HFF-Myc (cell line): ENCODE measurements at places on chromosomes 1 and 21.

- no peak for DNase-seq
Measured at GRCh38 chr1:208985231-208985630, 598.3 kb upstream of the CAMK1G start.

DNA sequence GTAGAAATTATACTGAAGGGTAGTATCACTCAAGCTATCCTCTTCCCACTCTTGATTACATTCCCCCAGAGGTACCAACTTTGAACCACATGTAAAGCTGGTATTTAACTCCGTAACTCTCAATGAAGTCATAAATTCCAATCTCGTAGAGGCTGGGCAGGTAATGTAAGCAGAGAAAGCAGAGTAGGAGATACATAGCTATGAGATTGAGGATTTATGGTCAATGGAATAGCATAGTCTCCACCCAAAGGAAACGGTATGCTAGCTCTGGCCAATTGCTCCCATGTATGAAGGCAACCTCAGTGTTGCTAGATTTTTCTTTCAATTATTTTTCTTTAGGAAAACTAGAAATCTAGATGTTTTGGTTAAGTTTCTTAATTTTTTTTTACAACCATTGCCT lies 163.1 kb upstream of the NRIP1 start:
- DNase-seq, result no peak

DNA sequence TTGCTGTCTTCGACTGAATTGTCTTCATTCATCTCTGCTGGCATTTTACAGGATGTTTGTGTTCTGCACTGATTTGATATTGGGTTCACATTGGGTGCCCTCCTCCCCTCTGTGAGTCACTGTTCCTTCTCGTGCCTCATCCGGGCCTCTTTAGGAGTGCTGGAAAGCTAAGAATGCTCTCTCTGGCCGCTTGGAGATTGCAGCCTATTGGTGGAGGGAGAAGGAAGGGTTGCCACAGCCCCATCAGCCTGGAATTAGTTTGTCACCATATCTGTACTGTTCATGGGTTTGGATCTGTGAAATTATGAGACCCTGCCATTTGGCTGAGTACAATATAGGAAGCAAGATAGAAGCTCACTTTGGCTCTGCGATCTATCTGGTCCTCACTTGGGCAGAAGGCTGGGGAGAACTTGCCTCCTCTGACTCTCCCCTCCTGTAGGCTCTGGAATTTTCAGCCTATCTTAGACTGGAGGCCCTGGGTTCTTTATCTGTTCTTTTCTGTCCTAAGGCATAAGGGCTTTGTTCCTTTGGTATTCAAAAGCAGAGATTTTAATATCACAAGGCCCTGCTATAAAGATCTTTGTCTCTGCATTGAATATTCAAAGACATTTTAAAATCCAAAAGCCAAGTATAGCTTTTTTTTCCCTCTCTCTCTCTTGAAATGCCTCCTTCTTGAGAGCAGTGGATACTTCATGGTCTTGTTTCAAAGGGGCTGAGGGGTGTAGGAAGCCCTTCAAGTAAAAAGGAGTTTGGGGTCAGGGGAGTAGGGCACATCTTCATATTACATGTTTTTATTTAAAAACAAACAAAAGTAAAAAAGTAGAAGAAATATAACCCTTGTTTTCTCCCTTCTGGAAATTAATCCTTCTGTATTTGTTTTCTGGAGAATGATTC lies 347.9 kb downstream of the ZP4 start:
- no peak for DNase-seq

- no peak for DNase-seq
Measured at GRCh38 chr1:75559800-75560199, 51.1 kb downstream of the SLC44A5 start.

GRCh38 chr21:43810505-43811261 lies 21.3 kb downstream of the RRP1 start:
- DNase-seq, result peak; percentile 21

GRCh38 chr1:241939798-241940197 lies 17.8 kb upstream of the BECN2 start:
- no peak for DNase-seq

DNA sequence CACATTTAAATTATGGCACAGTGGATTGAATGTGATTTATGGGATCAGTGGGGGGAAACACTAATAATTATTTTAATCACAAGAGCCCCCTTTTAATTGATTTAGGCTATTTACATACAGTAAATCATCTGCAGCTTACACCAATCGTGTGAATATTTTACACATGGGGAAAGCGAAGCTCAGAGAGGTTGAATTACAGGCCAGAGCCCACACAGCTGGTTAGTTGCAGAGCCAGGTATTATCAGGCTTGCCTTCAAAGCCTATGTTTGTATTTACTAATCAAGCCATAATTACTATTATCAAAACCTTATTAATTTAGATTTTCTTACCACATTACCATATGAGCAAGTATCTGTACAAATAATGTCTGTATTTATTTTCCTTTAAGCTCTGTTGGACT lies 749 bp downstream of the SDCCAG8 start:
- no peak for DNase-seq

DNA sequence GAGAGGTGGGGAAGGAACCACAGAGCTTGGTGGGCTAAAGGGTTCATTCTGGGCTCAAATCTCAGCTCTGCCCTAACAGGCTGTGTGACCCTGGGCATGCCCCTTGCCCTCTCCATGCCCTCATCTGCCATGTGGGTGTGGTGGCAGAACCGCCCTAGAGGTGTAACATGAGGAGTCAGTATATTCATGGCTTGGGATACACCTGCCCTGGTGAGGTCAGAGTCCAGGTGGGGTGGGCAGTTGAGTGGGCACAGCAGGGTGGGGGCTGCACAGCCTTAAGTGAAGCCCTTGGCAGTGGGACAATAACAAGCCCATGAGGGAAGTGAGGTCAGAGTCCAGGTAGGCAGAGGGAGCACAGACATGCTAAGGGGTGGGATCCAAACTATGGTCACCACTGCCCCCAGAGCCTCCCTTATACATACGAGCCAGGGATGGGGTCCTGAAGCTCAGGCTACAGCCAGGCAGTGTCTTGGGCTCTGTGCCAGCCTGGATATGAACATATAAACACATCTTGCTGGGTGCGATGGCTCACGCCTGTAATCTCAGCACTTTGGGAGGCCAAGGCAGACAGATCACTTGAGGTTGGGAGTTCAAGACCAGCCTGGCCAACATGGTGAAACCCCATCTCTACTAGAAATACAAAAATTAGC lies 59.0 kb upstream of the EFHD2 start:
- no peak for DNase-seq

GRCh38 chr1:206628916-206629315 lies 6.4 kb upstream of the DYRK3 start:
- DNase-seq, result no peak

DNA sequence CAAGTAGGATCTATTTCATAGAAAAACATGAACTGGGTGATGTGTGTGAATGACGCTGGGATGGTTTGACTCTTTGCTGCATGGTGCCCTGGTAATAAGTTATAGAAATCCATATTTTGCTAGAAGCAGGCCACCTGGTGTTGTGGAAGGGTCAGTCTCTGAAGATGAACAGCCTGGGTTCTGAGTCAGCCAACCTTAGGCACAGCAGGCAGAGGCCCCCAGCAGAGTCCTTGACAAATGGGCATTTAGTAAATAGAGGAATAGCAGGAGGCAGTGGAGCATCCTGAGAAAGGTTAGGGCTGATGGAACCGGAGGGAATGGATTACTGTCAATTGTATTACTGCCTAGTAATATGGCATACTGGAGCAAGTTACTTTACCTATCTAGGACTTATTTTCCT lies 20.9 kb downstream of the FGGY start:
- no peak for DNase-seq

DNA sequence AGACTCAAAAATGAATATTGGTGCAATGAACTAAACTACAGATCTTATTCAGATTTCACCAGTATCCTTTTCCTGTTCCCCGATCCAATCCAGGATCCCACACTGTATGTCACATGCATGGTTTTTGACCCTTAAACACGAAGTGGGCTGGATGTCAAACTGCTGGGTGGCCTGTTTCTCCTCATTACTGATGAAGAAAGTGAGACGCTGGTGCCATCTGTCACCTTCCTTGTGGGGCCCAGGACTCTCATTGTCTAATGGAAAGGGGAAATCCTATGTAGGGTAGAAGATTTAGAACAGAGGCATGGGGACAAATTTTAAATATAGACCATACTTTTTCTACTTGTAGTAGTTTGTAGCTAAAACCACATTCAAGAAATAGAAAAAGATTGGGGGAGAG lies 56.2 kb downstream of the DISC1 start:
- DNase-seq, result no peak

DNA sequence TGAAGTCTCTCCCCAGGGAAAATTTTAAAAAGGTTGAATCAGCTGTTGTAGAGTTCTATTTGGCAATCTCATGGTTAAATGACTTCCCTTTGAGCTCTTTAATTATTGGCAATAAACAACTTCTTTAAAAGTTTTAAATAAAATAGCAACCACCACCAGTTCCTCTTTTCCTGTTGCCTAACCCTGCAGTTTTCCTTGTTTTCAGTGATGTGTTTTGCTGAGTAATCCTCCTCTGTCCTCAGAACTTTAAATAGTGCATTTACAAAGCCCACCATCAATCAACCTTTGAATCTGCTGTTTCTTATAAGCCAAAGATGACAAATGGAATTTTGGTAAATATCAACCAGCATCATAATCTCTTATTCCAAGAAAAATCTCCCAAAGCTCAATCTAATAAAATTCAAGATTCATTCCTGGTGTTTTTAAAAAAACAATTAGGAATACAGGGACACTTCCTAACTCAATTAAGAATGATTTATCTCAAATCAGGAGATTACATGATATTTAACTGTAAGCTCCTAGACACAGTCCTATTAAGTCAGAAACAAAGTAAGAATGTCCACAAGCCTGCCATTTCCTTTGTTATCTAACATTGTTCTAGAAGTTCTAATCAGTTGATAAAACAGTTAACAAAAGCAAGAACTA lies 14.8 kb downstream of the AVPR1B start:
- DNase-seq, result no peak

GRCh38 chr1:32929366-32929765 lies 28.2 kb upstream of the TMEM54 start:
- DNase-seq, result no peak

GRCh38 chr21:16420031-16420724 lies 690.4 kb downstream of the USP25 start:
- no peak for DNase-seq

DNA sequence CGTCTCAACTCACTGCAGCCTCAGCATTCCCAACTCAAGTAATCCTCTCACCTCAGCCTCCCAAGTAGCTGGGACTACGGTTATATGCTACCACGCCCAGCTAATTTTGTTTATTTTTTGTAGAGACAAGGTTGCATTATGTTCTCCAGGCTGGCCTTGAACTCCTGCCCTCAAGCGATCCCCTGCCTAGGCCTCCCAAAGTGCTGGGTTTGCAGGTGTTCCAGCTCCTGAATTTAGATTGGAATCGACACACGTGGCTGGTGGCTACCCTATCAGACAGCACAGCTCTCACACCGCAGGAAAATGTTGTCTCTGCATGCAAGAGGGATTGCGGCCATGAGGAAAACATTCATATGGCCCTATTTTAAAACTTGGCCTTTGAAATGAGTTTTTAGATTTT lies 76.7 kb upstream of the GALNT2 start:
- no peak for DNase-seq
